ENCODE measurements at places on chromosomes 6 and 20.

DNA sequence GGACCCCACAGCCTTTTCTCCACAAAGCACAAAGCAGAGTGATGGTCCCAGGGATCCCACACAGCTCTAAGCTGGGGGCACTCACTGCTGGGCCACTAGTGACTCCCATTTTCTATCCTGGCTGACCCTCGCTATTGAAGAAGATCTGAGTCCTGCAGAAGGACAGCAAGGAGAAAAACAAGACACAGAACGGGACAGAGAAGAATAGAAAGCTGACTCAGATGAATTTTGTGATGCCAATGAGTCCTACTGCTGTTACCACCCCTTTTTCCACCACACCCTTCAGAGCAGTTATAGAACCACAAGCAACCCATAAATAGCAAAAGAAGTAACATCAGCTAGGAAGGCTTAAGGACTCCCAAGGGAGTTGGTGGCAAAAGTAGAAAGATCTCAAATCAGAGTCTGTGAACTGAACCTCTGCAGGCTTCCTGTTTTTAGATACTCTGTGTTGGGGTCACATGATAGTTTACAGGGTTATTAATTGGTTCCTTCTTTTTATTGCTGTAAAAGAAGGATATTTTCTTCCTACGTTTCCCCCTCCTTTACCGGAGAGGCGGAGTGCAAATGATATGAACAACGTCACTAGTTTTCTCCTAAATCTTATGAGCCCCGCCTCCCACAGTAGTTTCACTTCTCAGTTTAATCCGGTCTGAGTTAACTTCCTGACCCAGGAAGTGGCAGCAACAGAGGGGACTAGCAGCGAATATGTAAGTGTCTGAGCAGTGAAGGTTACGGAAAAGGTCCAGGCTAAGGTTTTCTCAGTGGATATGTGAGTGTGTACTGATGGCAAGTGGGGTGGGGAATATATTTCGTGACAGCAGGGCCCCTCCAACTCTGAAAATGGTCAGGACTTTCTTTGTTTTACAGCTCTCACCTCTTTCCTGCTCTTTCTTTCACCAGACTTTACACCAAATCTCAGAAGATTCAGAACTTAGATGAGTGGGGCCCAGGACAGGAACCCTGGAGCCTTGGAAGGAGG lies at the start of gene TRIM38:
Gene TRIM38 (plus strand): TSS at position 654 of the 979 bp plus-strand sequence. CDS start 3,721 bp downstream, outside the sequence.
- peak; percentile 94 for DNase-seq

- no peak for DNase-seq
Observed at GRCh38 chr6:40631744-40632143, 44.6 kb upstream of the LRFN2 start.

GRCh38 chr20:31572042-31572700 lies 32.9 kb upstream of the ID1 start:
- no peak for DNase-seq

- no peak for DNase-seq
Observed at GRCh38 chr6:92690997-92691599, 728.3 kb downstream of the EPHA7 start.

DNA sequence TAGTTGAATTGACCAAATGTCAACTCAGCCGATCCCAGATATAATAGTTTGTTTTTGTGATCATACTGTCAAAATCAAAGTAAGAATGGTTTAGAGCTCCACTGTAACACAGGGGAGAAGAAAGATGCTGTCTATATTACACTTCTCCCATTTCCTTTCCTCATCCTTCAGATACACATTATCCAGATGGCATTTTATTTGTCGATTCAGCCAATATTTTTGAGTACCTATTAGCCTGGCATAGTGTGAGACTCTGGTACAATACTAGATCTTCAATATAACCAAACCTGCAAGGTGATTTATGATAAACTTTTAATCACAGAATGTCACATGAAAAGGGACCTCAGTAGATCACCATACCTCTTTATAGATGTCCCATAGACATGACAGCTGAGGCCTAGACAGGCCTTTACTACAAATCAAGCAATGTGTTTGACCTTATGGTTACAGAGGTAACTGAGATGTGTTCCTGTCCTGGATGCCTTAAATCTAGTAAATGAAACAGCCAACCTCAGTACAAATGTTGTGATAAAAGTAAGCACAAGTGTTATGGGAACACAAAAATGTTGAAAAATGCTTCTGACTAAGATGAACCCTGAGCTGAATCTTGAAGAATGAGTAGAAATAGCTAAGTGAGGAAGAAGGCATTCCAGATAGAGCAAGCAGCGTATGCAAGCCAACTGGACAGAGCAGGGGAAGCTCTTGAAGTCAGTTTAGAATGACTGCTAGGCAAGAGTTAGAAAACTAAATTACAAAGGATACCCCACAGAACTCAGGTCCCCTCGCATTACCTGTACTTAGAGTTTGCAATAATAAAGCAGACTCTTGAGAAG lies 1.9 kb downstream of the FBXO9 start:
- no peak for DNase-seq

- peak; percentile 87 for DNase-seq
Observed at GRCh38 chr6:44223319-44224028, at the start of gene SLC29A1. SLC29A1 (plus strand) TSS chr6:44223595; CDS start chr6:44227314, 3,719 bp downstream.

DNA sequence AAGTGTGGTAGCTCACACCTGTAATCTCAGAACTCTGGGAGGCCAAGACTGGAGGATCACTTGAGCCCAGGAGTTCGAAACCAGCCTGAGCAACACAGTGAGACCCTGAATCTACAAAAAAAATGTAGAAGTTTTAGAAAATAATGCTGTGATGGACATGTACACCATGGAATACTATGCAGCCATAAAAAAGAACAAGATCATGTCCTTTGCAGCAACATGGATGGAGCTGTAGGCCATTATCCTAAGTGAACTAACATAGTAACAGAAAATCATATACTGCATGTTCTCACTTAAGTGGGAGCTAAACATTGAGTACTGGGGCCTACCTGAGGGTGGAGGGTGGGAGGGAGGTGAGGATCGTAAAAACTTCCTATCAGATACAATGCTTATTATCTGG lies 110.8 kb downstream of the PRND start:
- no peak for DNase-seq

GRCh38 chr20:57312138-57312537 lies 17.5 kb upstream of the SPO11 start:
- DNase-seq, result no peak

GRCh38 chr6:90695316-90695715 lies 108.4 kb upstream of the MAP3K7 start:
- no peak for DNase-seq

GRCh38 chr20:42097741-42098140 lies 479.6 kb upstream of the CHD6 start:
- no peak for DNase-seq

- DNase-seq, result no peak
Observed at GRCh38 chr20:32966881-32967781, 37.1 kb downstream of the SUN5 start.

GRCh38 chr6:150293423-150294173 lies 75.2 kb upstream of the IYD start:
- no peak for DNase-seq

DNA sequence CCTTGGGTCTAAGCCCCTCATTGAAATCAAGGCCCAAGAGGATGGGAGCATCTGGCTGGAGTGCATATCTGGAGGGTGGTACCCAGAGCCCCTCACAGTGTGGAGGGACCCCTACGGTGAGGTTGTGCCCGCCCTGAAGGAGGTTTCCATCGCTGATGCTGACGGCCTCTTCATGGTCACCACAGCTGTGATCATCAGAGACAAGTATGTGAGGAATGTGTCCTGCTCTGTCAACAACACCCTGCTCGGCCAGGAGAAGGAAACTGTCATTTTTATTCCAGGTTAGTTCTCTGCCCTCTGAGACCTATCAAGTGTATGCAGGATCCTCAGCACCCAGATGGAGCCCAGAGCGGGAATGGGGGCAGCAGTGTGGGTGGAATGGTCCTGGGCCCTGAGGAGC lies 5.1 kb downstream of the BTN2A2 start:
- DNase-seq, result no peak

DNA sequence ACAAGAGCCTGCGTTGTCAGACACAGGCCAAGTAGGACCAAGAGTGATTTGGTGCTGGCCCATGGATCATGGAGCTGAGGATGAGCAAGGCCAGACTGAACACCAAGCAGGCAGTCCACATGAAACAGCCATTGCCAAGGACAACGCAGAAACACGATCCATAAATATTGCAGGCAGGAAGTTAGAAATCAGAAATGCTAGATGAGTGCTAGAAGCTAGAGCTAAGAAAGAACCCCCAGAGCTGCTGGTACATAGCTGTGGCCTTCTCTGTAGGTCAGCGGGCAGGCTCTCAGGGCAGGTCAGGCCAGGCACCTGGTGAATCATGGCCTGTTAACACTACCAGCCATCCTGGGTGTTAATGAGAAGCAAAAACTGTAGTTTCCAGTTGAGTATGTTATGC lies 119.7 kb downstream of the ALDH8A1 start:
- no peak for DNase-seq

GRCh38 chr6:34940030-34940434 lies 51.0 kb downstream of the ANKS1A start:
- no peak for DNase-seq

DNA sequence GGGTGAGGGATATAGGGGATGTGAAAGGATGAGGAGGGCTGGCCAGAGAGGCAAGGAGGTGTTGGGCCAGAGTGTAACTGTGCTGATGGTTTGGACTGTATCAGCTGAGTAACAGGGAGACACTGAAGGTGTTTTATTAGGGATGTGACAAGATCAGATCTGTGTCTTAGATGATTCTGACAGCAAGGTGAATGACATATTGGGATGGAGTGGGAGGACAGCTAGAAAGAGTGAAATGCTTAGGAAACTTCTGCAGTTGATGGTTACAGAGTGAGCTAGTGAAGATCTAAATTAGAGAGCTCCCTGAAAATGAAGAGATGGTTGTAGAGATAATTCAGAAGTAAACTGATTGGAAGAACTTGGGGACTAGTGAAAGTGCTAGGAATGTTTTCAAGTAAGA lies 47.2 kb upstream of the ELOVL5 start:
- DNase-seq, result no peak

DNA sequence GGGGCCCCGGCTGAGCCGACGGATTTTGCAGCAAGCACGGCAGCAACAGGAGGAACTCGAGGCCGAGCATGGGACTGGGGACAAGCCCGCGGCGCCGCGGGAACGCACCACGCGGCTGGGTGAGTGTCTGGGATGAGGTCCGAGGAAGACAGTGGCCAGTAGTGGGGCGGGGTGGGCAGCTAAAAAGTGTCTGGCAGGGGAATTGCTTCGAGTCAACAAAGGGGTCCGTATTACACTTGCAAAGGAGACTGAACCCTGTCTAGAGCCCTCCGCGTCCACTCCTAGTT lies 356 bp downstream of the BYSL start:
- DNase-seq, result no peak

GRCh38 chr20:1657556-1658334 lies at the start of gene SIRPG:
SIRPG (minus strand) TSS chr20:1657779; CDS start chr20:1657714, 65 bp downstream.
- peak; percentile 29 for DNase-seq

DNA sequence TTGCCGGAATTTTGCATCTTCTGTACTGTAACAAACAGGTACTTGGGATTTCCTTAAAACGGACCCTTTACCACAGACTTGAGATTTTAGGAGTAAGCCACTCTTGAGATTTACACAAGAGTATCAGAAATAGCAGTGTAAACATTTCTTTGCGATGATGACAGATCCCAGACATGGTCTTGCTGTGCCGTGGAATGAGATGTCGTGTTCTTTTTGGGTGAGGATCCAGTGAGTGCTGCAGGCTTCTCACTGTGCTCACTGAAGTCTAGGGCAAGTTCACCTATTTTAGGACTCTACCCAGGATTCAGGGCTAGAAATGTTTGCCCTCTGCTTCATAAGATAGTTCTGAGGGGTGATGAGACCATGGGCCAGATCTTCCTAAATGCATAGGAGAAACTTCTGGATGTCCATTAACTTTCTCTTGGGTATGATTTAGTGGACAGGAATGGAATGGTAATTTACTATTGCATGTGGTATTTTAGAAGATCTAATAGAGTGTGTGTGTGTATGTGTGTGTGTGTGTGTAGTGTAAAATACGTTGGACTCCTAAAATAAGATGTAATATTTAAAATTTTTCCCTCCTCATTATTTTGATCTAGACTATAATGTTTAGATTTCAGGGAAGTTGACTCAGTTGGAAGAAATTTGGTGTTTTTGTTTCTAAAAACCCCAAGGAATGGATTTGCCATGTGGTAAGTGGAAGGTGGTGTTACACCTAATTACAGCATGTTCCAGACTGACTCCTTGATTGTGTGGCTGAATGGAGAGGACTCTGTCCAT lies 8.5 kb downstream of the LRRC1 start:
- no peak for DNase-seq

- no peak for DNase-seq
Observed at GRCh38 chr6:12279322-12280091, 10.7 kb upstream of the EDN1 start.

- DNase-seq, result peak; percentile 17
Observed at GRCh38 chr20:54115172-54115854, 44.9 kb upstream of the BCAS1 start.

GRCh38 chr6:4608361-4609115 lies 167.7 kb upstream of the CDYL start:
- no peak for DNase-seq

GRCh38 chr6:132495604-132496079 lies 17.3 kb downstream of the STX7 start:
- no peak for DNase-seq

GRCh38 chr6:42250274-42250931 lies 32.7 kb upstream of the MRPS10 start:
- DNase-seq, result no peak

GRCh38 chr20:4548552-4548951 lies 173.2 kb upstream of the PRND start:
- DNase-seq, result no peak

GRCh38 chr6:133083248-133083967 lies 157.7 kb upstream of the EYA4 start:
- no peak for DNase-seq

DNA sequence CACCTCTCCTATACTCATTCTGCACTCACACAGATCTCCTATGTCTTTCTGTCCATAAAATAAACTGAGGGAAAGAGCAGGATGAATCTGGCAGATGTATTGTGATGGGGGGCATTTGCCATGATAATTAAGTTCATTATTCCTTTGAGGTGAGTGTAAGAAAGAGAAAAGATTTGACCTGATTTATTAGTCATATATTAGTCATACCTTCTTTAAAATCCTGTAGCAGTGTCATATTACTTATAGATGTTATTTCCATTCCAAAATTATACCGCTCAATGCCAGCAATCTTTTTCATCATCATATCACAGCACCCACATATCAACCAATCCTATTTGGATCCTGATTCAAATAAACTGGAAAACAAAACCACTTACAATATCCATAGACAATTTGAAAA lies 733.3 kb upstream of the SLC35B3 start:
- DNase-seq, result no peak

GRCh38 chr6:28245206-28245941 lies 6.7 kb downstream of the ZKSCAN4 start:
- no peak for DNase-seq

- no peak for DNase-seq
Observed at GRCh38 chr6:84597238-84597875, 167.0 kb downstream of the TBX18 start.

GRCh38 chr6:113359155-113360140 lies 497.7 kb upstream of the MARCKS start:
- no peak for DNase-seq

DNA sequence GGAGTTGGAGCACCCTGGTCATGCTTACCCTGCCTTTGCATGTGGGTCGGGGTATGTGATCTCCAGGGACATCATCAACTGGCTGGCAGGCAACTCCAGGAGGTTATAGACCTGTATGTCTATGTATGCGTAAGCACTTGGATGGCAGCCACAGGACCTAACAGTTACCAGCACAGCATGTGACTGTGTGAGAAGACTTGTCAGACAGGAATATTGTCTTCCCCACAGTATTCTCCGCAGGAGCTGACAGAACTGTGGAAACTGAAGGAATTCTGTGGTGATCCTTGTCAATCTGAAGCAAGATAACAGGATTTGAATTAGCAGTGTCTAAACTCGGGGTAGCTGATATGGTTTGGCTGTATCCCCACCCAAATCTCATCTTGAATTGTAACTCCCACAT lies 59.2 kb downstream of the TMEM244 start:
- peak; percentile 24 for DNase-seq

Data from mucosa of descending colon (tissue), 3 donors.